Fibroblast of the aortic adventitia (primary cell): ENCODE measurements at places on chromosomes 12 and 14.

GRCh38 chr14:69841656-69842055, 37.6 kb upstream of the SMOC1 start:
- DNase-seq = no peak

- peak; percentile 59 for DNase-seq
Observed at GRCh38 chr12:27572486-27573255, 48.7 kb downstream of the PPFIBP1 start.

- peak; percentile 15 for DNase-seq
Observed at GRCh38 chr12:16238661-16239060, 38.8 kb downstream of the SLC15A5 start.

GRCh38 chr12:96882862-96883261, 24.2 kb upstream of the NEDD1 start:
- peak; percentile 77 for DNase-seq

- no peak for DNase-seq
Observed at GRCh38 chr14:94058128-94058673, 22.8 kb downstream of the DDX24 start.

DNA sequence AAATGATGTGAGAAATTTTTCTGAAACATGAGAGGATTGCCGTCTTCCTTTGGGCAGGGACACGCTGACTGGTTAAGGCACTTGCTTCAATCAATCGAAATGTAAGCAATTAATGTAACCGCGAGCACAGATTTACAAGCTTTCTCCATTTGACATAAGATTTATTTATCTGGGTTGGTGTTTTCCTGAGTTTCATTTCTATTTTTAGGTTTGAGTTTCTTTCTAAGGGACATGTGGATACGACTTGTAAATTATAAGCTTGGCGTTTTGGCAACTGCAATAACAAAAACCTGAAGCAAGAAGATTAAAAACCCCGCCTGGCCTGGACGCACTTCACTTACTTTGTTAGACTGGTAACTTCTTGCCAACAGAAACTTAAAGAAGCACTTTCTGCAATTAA, 20.3 kb upstream of the SINHCAF start:
- no peak for DNase-seq

DNA sequence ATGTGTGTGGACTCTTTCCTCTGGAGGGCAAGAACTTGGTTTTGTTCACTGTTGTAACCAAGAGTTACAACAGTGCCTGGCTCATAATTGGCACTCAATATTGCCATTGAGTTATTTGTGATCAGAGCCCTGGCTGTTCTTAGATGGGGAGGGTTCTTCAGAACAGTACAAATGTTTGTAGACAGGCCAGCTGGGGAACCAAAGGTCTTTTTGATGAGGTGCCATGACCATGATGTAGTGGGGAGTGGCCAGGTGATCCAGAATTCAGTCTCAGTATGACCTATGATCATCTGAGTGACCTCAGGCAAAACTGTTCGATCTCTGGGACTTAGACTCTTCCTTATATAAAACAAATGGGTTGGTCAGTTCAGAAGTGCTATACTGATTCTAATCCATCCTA, 3.3 kb upstream of the PRKAB1 start:
- no peak for DNase-seq

DNA sequence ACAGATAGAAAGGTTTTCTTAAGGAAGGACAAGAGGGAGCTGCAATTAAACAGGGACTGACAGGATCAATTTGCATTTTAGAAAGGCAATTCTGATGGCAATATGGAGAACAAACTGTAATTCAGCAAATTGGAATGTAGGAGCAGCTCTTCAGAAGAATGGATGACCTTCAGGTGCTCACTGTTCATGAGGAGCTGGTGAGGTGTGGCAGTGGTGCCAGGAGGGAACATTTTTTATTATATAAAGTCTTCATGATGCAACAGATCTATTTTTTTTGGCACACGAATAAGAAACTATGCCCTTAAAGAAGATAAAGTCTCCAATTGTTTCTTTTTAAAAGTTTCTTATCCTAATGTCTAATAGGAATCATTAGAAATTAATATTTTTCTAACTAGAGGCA, 151.7 kb downstream of the SLC38A4 start:
- DNase-seq = no peak

- DNase-seq = no peak
Observed at GRCh38 chr12:95497031-95497430, 23.1 kb downstream of the METAP2 start.

DNA sequence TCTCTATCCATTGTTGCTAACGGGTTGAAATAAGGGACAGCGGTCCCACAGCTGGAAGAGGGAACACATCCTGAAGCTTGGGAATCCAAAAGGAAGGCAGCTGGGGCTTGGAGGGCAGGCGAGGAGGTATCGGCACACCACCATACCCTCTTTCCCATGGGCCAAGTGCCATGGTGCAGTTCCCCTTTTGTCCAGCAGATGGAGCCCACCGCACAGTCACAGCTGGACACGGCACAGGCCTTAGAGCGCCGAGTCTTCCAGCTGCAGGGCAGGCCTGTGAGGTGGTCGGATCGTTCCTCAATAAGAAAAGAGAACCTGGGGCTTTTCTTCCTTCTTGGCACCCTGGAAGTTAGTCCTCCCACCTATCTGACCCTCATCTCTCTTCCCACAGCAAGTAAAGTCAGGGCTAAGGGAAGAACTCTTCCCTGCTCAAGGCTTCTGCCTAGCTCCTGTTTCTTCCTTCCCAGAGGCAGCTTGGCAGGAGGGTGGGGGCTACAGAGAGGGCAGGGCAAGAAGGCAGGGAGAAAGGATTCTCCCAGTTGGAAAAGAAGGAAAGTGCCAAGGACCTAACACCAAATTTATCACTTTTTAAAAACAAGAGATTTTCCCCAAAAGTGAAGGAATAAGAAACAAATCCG, 8.6 kb downstream of the PPP1R1A start:
- peak; percentile 78 for DNase-seq

DNA sequence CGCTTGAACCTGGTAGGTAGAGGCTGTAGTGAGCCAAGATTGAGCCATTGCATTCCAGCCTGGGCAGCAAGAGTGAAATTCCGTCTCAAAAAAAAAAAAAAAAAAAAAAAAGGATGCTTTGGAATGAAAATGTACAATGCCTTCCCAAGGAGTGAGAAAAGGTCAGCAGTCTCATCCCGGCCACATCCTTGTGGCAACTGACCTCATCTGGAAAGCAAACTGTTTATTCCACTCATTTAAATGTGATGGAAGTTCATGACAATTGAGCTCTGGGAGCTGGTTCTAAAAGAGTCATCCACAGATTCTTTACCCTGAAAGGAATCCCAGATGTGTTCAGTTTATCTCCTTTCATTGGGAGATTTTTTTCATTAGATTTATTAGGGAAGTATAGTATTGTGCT, 19.4 kb upstream of the LIMA1 start:
- DNase-seq = peak; percentile 26

GRCh38 chr12:51729331-51729730, 119.2 kb downstream of the FIGNL2 start:
- no peak for DNase-seq

DNA sequence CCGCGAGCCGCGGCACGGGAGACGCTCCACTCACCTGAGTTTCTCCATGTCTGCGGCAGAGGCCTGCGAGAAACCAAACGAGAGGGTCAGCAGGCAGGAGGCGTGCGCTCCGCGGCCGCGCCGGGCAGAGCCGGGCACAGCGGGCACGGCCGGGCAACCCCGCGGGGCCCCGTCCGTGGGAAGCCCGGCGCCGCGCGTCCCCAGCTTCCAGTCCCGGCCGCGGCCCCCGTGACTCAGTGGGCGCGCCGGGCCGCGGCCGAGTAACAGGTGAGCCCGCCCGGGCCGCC, 19.4 kb downstream of the BEGAIN start:
- DNase-seq = no peak

DNA sequence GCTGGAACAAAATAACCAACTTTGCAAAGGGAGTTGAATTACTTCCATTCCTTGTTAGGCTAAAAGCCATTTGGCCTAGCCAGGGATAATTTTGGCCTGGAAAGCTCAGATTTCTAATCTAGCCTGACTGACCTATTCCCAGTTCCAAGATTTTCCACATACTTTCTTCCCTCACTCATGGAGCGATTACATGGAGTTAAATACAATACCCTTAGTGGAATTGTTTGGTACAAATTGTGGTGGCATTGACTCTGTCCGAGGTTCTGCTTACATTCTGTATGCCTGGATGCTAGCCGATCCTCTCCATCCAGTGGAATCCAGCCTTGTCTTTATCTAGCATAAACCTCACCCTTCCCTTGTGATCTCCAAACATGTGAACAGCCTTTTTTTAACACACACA, 965.1 kb downstream of the DIO2 start:
- peak; percentile 4 for DNase-seq

DNA sequence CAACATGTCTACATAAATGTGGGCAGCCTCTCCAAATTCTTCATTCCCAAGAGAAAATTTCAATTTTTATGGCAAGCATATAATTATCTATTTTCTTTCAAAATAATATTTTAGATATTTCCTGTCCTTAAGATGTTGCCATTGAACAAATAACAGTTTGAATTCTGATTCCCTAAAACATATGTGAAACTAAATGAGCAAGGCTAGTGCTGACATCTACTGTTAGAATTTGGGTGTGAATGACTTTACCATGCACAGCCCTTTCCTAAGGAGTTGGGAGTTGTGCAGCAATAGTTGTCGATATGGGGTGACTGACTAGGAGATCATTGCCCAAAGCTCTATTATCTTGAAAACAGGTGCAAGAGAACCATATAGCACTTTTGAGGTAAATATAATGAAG, 108.2 kb upstream of the SLC38A4 start:
- peak; percentile 86 for DNase-seq

DNA sequence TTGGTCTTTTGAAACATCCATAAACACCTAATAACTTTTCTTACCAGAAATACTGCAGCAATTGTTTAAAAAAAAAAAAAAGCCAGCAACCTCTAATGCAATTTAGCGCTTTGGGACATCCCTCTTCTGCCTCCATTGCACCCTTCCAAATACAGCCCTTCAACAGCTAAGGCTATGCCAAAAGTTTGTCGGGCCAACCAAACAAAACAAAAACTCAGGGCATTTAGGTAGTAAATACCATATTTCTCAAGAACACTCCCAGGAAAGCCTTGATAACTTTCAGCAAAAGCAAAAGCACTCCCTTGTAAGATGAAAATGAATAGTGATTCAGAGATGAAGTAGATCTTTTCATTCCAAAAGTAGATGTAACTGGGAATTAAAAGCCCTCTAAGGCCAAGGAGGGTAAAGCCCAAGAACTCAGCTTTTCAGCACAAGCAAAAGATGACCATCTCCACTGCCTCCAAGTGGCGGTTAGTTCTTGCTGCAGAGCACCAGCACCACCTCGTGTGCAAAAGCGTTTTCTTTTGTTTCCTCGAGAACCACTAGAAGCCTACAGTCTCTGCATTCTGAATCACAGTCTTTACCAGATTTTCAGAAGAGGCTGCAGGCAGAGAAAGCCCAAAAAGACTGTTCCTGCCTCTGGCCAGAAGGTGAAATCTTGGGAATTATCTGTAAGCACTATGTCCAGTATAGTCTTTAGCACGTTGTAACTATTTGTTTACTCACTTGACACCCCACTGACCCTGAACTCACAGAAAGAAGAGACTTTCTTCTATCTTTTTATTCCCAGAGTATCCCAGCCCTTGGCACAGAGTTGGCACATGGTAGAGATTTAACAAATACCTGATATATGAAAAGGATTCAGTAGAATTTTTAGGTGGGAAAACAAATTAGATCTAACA, 53.1 kb downstream of the SIX6 start:
- DNase-seq = peak; percentile 94

DNA sequence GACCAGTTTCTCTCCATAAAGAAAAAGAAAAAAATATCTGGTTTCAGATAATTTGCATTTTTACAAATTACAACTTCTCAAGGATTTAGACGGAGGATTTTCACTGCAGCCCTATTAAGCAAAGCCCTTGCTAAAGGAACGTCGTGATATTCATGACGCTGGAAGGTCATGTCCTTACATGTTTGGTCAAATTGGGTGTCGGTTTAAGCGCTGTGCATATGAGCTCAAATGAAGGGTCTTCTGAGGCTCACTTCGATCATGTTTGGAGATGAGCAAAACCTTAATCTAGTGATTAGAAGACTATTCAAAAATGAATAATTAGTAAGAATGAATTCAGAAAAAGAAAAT, 67.3 kb upstream of the USP15 start:
- no peak for DNase-seq

- no peak for DNase-seq
Observed at GRCh38 chr14:103066399-103066798, 9.1 kb upstream of the CDC42BPB start.

GRCh38 chr12:4356041-4356327, 23.5 kb downstream of the FGF23 start:
- peak; percentile 11 for DNase-seq

DNA sequence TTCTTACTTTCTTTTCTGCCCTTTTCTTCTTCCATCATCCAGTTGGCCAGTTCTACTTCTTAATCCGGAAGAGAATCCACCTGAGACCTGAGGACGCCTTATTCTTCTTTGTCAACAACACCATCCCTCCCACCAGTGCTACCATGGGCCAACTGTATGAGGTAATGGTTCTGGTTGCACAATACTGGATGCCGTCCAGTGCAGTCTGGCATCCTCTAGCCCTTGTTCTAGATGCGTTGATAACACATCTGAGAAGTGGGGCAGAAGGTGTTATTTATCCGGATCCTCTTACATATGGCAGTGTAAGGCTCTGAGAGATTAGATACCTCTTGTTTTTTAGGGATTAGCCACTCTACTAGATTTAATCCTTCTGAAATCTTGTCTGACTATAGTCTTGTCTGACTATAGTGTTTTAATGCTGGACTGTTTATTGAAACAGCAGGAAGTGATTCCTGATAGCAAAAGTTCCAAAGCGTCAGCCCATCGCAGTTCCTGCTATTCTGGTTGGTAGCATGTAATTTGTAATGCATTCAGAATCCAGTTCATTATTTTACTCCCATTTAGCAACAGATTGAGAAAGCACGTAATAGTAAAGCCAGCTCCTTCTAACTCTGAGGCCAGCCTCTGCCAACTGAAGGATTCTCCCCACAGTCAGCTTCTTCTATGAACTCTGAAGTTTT, 7.9 kb downstream of the GABARAPL1 start:
- DNase-seq = peak; percentile 88

GRCh38 chr12:41311883-41312282, 123.8 kb downstream of the PDZRN4 start:
- DNase-seq = no peak

- DNase-seq = peak; percentile 32
Observed at GRCh38 chr14:45359746-45360145, 106.7 kb upstream of the MIS18BP1 start.

DNA sequence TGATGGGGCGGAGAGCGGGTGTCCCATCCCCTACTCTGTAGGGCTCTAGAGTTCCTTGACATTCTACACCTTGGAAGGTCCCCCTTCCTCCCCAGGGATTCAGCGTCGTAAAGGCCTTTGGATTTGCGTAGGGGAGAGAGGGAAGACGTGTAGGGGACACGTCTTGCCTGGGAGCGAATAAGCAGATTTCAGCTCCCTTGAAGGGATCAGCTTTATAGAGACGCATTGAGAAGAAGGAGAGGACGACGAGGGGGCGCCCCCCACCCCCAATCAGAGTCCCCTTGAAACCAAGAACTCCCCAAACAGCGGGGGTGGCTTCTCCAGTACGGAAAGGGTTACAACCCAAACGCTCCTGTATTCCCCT, 324 bp downstream of the CALCOCO1 start:
- DNase-seq = peak; percentile 34

DNA sequence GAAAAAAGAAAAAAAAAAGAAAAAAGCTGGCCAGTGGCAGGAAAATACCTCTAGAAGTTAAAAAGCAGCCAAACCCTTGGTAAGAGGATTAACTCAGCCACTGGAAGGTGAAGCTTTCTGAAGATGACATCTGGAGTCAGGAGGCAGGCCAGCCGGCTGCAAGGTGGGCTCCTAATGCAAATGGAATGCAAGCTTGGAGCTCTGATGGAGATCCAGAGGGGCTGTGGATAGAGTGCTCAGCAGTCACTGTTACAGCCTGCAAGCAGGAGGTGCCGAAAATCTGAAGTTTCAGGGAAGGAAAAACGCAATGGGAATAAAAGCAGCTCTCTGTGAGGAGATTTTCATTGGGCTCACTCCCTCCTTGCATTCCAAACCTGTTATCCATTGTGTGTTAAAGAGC, 41.0 kb downstream of the GSC start:
- no peak for DNase-seq
